ENCODE measurements at places on chromosomes 6 and 20. TPM values are rescaled to one million over a fixed set of nuclear protein-coding genes. Genes with fewer than 3 reads are reported as not detected.

DNA sequence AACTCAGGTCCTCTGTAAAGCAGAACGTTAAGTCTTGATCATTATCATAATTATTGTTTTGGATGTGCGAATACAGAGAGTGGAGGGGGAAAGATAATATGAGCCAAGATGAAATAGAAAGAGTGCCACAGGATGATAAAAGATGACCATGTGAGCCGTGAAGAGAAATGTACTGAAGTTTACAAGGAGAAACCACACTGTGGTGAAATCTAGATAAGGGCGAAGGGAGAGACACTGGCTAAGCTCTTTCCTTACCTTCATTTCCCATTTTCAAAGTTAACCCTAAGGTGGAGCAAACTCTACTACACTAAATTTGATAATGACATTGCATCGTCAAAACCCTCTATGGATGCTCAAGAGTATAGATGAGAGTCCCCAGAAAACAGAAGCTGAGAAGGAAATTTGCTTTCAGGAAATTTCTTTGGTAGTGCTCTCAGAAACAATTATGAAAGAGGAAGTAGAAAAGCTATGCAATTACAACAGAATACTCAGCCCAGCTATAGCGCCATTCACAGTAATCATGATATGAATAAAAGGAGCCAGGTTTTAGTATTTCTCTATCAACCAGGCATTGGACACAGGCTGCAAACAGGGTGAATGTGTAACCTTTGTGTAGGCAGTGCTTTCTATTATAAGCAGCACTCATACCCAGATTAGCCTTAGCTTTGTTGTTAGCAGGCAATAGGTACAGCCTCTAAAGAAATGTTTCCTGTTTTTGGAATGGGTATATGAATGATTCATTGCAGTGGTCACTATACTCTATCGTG, 1080.7 kb downstream of the GRIK2 start:
- DNase-seq = no peak
- no peak overlapping the region for H3K4me3 ChIP-seq
- no peaks in the 10 kb centered on the region for H3K4me1 ChIP-seq
- H3K27me3 ChIP-seq = no peaks in the 10 kb centered on the region

GRCh38 chr20:36632147-36632486, 13.9 kb downstream of the SLA2 start:
- no peak overlapping the region for H3K4me3 ChIP-seq
- DNase-seq = no peak
- no peaks in the 10 kb centered on the region for H3K4me1 ChIP-seq
- no peaks in the 10 kb centered on the region for H3K27me3 ChIP-seq

GRCh38 chr6:156840136-156840535, 63.0 kb downstream of the ARID1B start:
- no peaks in the 10 kb centered on the region for H3K36me3 ChIP-seq
- no peak overlapping the region for H3K27ac ChIP-seq
- no peak for DNase-seq
- no peaks in the 10 kb centered on the region for H3K27me3 ChIP-seq

DNA sequence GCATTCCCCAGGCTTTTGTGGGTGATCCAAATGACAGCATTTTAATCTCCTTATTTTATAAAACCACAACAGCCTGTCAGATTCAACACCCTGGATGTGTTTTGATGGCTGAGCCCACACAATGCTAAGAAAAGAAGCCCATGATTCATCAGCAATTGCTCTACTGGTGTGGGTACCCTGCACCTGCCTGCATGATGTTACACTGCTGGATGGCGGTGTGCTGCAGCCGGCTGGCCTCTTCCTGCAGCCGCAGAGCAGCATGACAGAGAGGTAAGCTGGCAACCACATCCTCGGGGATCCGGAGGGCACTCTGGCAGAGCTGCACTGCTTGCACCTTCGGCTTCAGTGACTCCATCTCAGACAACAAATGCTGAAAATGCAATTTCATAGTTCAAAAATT, 327.5 kb downstream of the SYNE1 start:
- no peak for DNase-seq
- H3K4me1 ChIP-seq = peaks cover 16% of the 10 kb centered on the region
- no peaks in the 10 kb centered on the region for H3K36me3 ChIP-seq

DNA sequence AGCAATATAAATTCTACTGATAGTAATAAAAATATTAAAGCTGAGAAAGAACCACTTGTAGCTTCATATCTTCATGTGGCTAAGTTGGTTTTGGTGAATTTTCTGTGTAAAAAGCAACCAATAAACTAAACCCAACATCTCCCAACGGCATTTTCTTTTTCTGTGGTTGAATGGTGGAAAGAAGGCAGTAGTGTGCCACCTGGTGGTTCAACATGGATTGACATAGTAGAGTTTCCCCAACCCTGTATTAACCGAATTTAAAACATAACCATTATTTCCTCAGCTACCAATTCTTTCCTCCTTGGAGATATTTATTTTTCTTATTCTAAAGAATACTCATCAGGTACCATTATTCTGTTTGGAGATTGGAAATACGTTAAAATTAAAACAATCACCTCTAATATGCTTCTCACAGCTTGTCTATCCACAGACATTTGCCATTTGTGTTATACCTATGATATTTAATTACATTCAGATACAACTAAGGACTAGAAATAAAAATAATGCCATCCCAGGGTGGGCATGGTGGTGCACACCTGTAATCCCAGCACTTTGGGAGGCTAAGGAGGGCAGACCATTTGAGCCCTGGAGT, 117.1 kb upstream of the EEF1E1 start:
- no peak overlapping the region for H3K27ac ChIP-seq
- no peak overlapping the region for H3K4me3 ChIP-seq
- no peaks in the 10 kb centered on the region for H3K27me3 ChIP-seq
- H3K4me1 ChIP-seq = peaks cover 18% of the 10 kb centered on the region
- no peak for DNase-seq

GRCh38 chr20:54368570-54368969, 106.8 kb upstream of the DOK5 start:
- no peak overlapping the region for H3K27ac ChIP-seq
- H3K4me3 ChIP-seq = no peak overlapping the region
- H3K36me3 ChIP-seq = no peaks in the 10 kb centered on the region
- H3K4me1 ChIP-seq = no peaks in the 10 kb centered on the region
- no peak for DNase-seq
- H3K27me3 ChIP-seq = no peaks in the 10 kb centered on the region

DNA sequence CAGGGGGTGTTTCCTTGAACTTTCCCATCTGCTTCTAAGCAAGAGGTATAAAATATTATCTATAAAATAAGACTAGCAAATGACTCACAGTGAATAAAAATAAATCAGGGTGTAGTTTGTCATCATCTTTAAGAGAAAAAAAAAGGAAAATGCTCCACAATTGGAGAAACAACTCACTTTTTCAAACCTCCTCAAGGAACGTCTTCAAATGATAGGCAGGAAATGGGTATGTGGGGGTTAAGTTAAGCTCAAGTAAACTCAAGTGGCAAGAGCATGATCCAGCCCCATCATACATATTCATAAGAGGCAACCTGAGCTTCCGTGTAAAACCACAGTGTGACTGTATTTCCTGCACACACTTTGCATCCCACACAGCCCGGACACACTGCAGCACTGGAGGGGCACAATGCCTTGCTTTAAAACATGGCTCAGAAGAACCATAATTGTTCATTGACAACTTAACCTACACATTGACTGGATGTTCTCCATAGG, 58.5 kb upstream of the CEP85L start:
- H3K36me3 ChIP-seq = no peaks in the 10 kb centered on the region
- H3K27me3 ChIP-seq = no peaks in the 10 kb centered on the region
- no peak for DNase-seq
- no peak overlapping the region for H3K4me3 ChIP-seq

The SIRPD gene
- not detected for total RNA-seq

GRCh38 chr6:9404351-9405146, 969.2 kb upstream of the SLC35B3 start:
- no peaks in the 10 kb centered on the region for H3K36me3 ChIP-seq
- no peak overlapping the region for H3K27ac ChIP-seq
- H3K27me3 ChIP-seq = no peaks in the 10 kb centered on the region
- no peak for DNase-seq

GRCh38 chr6:100506651-100507050, 41.9 kb upstream of the SIM1 start:
- no peaks in the 10 kb centered on the region for H3K27me3 ChIP-seq
- H3K27ac ChIP-seq = no peak overlapping the region
- H3K36me3 ChIP-seq = no peaks in the 10 kb centered on the region

DNA sequence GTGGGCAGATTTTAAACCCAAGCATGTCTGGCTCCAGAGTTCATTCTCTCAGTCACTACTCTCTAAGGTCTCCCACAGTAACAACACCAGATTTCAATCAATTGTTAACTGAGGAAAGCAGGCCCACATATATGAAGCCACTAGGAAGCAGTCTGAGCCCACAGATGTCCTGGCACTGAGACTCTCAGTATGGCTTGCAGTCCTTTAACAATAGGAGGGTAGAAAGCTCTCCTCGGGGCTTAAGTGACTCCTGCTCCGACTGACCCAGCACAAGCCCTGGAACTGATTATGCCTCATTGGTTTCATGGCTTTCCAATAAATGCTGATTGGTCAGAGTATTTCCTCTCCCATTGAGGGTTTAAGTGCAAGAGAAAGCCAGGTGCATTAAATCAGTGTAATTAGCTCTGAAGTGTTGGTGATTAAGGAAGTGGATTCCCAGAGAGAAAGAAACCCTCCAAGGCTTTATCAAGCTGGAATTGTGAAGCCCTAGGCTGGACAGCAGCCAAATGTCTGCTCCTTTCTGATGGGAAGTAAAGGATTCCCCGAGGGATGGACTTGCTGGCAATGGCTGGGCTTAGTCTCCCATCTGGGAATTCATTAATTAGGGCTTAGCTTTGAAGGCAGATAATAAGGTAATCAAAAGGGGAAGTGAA, 76.6 kb upstream of the PROKR2 start:
- no peaks in the 10 kb centered on the region for H3K27me3 ChIP-seq
- no peak overlapping the region for H3K4me3 ChIP-seq
- no peak overlapping the region for H3K27ac ChIP-seq
- no peaks in the 10 kb centered on the region for H3K36me3 ChIP-seq
- no peak for DNase-seq
- H3K4me1 ChIP-seq = no peaks in the 10 kb centered on the region

The PGC gene
- total RNA-seq = 8.9 TPM

GRCh38 chr6:12363651-12364381, 73.7 kb downstream of the EDN1 start:
- peak overlapping the region; percentile 95 for H3K27ac ChIP-seq
- no peak overlapping the region for H3K4me3 ChIP-seq
- DNase-seq = peak; percentile 90
- no peaks in the 10 kb centered on the region for H3K36me3 ChIP-seq
- no peaks in the 10 kb centered on the region for H3K27me3 ChIP-seq
- peaks cover 75% of the 10 kb centered on the region for H3K4me1 ChIP-seq

GRCh38 chr6:40743226-40743625, 156.1 kb upstream of the LRFN2 start:
- H3K36me3 ChIP-seq = no peaks in the 10 kb centered on the region
- H3K27me3 ChIP-seq = no peaks in the 10 kb centered on the region
- H3K27ac ChIP-seq = no peak overlapping the region
- DNase-seq = no peak
- no peak overlapping the region for H3K4me3 ChIP-seq

The PLCB1 gene
- 105 TPM for total RNA-seq

DNA sequence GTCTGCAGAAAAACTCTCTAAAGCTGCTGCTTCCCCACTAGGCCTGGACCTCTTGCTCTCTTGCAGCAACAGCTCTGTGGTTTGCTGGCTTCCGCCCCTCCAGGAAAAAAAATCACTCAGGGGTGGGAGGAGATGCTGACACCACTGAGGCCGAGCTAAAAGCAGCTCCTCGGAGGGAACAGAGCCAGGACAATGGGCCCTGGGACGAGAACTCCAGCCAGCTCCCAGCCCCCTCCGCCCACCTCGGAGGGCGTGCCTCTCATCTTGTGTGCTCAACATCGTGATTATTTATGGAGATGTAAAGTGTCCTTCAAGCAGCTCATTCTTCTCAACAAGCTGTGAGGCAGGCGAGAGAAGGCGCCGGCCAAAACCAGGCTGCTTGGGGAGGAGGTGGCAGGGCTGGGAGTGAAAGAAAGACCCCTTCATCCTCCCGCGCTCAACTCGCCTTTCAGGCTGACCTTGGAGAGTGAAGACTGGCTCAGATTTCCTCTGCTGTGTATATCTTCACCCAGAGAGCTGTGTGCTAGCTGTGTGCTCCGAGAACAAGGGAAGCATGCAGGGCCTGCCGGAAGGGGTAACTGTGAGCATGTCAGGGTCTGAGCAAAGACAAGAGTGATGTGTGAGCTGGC, 53.5 kb upstream of the LRFN2 start:
- H3K27ac ChIP-seq = no peak overlapping the region
- H3K4me3 ChIP-seq = no peak overlapping the region
- H3K36me3 ChIP-seq = no peaks in the 10 kb centered on the region
- DNase-seq = no peak
- no peaks in the 10 kb centered on the region for H3K4me1 ChIP-seq

- H3K27me3 ChIP-seq = no peaks in the 10 kb centered on the region
- H3K4me1 ChIP-seq = peaks cover 17% of the 10 kb centered on the region
- peak; percentile 67 for DNase-seq
- peak overlapping the region; percentile 29 for H3K4me3 ChIP-seq
Measured at GRCh38 chr6:155223646-155224451, 40.0 kb upstream of the CLDN20 start.

DNA sequence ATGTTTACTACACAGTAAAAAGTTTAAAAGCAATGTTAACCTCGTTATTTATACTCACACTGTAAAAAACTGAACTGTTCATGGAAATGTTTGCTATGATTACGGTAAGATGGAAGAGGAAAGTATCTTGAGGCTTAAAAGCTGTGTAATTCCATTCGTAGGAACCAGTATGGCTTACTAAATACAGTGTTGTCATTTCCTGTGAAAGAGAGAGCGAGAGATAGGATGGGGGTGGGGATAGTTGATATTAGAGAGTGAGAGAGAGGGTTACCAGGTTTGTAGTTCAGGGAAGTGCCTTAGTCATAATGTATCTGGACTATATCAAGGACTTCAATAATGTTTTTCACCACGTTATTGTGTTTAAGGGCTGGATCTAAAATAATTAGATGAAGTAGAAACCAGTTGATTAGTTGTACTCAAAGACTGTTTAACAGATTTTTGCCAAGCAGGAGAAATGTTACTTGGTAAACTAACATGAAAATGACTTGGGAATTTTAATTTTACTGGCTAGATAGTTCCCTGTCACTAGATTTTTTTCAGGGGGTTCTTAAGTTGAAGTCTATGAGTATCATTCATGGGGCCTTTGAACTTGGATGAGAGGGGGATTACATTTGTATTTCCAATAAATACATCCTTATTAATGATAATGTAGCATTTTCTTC, 30.4 kb downstream of the AFDN start:
- no peaks in the 10 kb centered on the region for H3K27me3 ChIP-seq
- peaks cover 41% of the 10 kb centered on the region for H3K4me1 ChIP-seq
- H3K27ac ChIP-seq = no peak overlapping the region
- no peak for DNase-seq

- peak overlapping the region; percentile 98 for H3K4me3 ChIP-seq
- no peaks in the 10 kb centered on the region for H3K27me3 ChIP-seq
- peak overlapping the region; percentile 95 for H3K27ac ChIP-seq
- H3K36me3 ChIP-seq = no peaks in the 10 kb centered on the region
- DNase-seq = peak; percentile 90
- peaks cover 26% of the 10 kb centered on the region for H3K4me1 ChIP-seq
Measured at GRCh38 chr20:58891086-58891717, 38.7 kb downstream of the GNAS start.

- no peak for DNase-seq
- no peaks in the 10 kb centered on the region for H3K4me1 ChIP-seq
- no peak overlapping the region for H3K27ac ChIP-seq
Measured at GRCh38 chr6:147768969-147769368, 260.5 kb downstream of the SAMD5 start.

- H3K4me1 ChIP-seq = peaks cover 14% of the 10 kb centered on the region
- H3K27me3 ChIP-seq = no peaks in the 10 kb centered on the region
- peaks cover 27% of the 10 kb centered on the region for H3K36me3 ChIP-seq
- DNase-seq = no peak
Measured at GRCh38 chr20:64006490-64006889, 25.6 kb downstream of the PRPF6 start.

GRCh38 chr6:130063806-130064205, 45.4 kb downstream of the L3MBTL3 start:
- no peaks in the 10 kb centered on the region for H3K27me3 ChIP-seq
- H3K27ac ChIP-seq = no peak overlapping the region
- no peak for DNase-seq
- peaks cover 2% of the 10 kb centered on the region for H3K36me3 ChIP-seq
- no peaks in the 10 kb centered on the region for H3K4me1 ChIP-seq
